ENCODE measurements at places on chromosomes 5 and 9.

- no peak for DNase-seq
Measured at GRCh38 chr5:171371326-171371725, 16.3 kb upstream of the NPM1 start.

DNA sequence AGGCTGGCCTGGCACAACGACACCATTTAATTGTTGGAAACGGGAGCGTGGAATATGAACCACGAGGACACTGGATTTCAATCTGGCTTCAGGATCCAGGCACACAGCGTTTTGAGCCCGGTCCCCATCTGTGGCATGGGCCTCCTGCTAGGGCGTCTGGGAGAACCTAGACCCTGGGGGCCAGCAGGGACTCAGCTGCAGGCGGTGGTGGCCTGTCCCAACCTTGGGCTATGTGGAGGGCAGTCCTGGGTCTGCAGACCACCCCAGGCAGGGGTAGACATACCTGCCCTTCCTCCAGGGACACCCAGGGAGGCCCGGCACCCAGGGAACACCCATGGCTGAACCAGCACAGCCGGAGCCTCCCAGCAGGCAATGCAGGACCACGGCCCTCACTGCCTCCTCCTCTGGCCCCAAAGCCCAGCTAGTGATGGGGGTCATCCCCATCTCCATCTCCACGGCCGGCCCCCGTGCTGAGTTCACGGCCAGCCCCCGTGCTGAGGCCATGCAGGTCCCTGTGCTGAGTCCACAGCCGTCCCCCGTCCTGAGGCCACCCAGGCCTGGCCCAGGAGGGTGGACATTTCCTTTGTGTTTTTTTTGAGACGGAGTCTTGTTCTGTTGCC is 18.5 kb upstream of the UBAC1 start:
- DNase-seq: no peak

GRCh38 chr9:133151601-133152525 is 11.9 kb downstream of the GBGT1 start:
- DNase-seq: no peak

DNA sequence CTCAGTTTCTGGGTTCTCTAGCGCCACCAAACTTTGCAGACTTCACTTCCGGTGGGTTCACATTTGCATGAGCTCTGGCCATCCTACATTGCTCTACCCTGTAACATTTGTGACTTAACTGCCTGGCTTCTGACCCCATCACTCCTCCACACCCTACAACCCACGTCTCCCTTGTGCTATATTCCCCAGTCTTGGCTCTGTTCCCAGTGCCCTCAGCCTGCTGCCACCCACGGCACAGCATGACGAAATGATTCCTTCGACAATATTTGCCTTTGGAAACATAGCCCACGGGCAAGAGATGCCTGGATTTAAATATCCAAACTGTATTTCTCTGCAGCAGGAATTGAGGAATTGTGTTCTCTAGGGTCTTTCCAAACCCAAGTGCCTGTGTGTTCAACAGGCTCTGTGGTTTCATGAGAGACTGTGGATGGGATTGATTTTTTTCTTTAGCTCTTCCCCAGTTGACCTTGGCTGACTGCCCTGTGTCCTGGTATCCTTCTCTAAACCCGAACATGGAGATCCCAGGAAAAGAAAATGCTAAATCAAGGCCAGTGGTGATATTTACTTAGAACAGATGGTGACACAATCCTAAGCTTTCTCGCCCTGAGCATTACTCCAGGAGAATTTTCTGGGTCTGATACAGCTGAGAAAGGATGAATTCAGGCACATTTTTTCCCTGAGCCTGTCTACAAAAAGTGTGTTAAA is 44.4 kb upstream of the GRIA1 start:
- DNase-seq: no peak

GRCh38 chr5:129461711-129462332 is 1.7 kb downstream of the ADAMTS19 start:
- DNase-seq: no peak
